Neural progenitor cell (in vitro differentiated cells): ENCODE measurements at places on chromosomes 13 and 19.

DNA sequence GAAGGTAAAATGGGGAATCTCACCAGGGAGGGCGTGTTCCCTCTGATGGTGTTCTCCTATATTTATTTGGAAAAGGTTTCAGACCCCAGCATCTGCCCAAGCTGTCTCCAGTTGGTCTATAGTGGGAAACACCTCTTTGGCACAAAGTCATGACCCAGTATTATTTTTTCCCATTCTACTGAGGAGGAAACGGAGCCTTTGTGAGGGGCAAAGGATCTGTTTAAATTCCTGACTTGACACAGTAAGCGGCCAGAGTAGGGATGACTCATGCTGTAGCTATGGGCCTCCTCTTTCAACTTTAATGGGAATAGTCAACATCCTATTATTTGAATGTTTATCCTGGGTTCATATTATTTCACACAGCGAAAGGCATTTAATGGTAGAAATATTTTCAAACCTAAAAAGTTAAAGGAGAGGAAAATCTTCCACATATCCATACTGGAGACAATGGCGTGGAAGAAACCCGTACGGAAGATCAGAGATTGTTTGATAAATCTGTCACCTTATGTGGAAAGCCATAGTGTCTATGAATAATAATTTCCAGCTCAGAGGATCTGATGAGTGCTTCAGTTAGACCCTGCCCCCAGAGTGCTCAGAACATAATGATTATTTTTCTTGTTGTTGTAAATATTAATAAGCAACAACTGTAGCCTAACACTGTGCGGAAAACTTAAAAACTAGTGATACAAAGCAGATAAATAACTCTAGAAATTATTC lies 126.0 kb downstream of the FOXO1 start:
- DNase-seq = peak; percentile 21
- H3K36me3 ChIP-seq = no peaks in the 10 kb centered on the region
- peaks cover 9% of the 10 kb centered on the region for H3K4me1 ChIP-seq
- no peak overlapping the region for H3K4me3 ChIP-seq

DNA sequence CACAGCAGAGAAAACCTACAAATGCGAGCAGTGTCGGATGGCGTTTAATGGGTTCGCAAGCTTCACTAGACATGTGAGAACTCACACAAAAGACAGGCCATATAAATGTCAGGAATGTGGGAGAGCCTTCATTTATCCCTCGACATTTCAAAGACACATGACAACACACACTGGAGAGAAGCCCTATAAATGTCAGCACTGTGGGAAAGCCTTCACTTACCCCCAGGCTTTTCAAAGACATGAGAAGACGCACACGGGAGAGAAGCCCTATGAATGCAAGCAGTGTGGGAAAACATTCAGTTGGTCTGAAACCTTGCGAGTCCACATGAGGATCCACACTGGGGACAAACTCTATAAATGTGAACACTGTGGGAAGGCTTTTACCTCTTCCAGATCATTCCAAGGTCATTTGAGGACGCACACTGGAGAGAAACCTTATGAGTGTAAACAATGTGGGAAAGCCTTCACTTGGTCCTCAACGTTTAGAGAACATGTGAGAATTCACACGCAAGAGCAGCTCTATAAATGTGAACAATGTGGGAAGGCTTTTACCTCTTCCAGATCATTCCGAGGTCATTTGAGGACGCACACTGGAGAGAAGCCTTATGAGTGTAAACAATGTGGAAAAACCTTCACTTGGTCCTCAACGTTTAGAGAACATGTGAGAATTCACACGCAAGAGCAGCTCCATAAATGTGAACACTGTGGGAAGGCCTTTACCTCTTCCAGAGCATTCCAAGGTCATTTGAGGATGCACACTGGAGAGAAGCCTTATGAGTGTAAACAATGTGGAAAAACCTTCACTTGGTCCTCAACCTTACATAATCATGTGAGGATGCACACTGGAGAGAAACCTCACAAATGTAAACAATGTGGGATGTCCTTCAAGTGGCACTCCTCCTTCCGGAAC lies 16.8 kb downstream of the ZNF57 start:
- H3K4me1 ChIP-seq = peaks cover 7% of the 10 kb centered on the region
- peaks cover 30% of the 10 kb centered on the region for H3K36me3 ChIP-seq
- no peak for DNase-seq
- H3K4me3 ChIP-seq = peak overlapping the region; percentile 2
- H3K27ac ChIP-seq = no peak overlapping the region
- H3K27me3 ChIP-seq = no peaks in the 10 kb centered on the region

GRCh38 chr13:92843549-92843948 lies 383.1 kb upstream of the GPC6 start:
- H3K4me3 ChIP-seq = no peak overlapping the region
- H3K27ac ChIP-seq = no peak overlapping the region
- no peaks in the 10 kb centered on the region for H3K36me3 ChIP-seq
- no peaks in the 10 kb centered on the region for H3K27me3 ChIP-seq
- H3K4me1 ChIP-seq = no peaks in the 10 kb centered on the region

DNA sequence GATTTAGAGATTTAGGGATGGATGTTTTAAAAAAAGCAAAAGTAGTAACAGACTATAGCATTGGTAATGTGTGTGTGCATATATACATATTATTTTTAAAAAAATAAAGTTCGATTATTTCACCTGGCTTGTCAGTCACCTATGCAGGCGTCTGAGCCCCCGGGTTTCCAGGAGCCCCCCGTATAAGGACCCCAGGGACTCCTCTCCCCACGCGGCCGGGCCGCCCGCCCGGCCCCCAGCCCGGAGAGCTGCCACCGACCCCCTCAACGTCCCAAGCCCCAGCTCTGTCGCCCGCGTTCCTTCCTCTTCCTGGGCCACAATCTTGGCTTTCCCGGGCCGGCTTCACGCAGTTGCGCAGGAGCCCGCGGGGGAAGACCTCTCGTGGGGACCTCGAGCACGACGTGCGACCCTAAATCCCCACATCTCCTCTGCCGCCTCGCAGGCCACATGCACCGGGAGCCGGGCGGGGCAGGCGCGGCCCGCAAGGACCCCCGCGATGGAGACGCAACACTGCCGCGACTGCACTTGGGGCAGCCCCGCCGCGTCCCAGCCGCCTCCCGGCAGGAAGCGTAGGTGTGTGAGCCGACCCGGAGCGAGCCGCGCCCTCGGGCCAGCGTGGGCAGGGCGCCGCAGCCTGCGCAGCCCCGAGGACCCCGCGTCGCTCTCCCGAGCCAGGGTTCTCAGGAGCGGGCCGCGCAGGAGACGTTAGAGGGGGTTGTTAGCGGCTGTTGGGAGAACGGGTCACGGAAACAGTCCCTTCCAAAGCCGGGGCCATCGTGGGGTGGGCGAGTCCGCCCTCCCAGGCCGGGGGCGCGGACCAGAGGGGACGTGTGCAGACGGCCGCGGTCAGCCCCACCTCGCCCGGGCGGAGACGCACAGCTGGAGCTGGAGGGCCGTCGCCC lies 840 bp upstream of the CCNA1 start:
- H3K36me3 ChIP-seq = no peaks in the 10 kb centered on the region
- peaks cover 83% of the 10 kb centered on the region for H3K27me3 ChIP-seq
- peak; percentile 46 for DNase-seq

DNA sequence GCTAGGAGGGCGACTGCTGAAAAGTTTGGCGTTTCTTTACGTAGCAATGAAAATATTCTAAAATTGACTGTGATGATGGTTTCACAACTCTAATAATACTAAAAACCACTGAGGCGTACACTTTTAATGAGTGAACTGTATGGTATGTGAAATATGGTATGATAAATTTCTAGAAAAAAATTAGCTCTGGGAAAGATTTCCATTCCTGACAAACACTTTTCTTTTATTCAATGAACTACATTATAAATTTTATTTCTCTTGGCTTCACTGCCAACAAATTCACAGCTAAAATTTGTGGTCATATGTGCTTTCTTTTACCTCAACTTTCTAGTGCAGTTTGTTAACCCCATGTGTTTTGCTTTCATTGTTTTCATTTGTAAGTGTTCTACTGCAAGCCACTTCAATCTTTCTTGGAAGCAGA lies 11.1 kb downstream of the ZC3H13 start:
- DNase-seq = no peak
- H3K27ac ChIP-seq = no peak overlapping the region
- peaks cover 10% of the 10 kb centered on the region for H3K36me3 ChIP-seq
- no peak overlapping the region for H3K4me3 ChIP-seq

DNA sequence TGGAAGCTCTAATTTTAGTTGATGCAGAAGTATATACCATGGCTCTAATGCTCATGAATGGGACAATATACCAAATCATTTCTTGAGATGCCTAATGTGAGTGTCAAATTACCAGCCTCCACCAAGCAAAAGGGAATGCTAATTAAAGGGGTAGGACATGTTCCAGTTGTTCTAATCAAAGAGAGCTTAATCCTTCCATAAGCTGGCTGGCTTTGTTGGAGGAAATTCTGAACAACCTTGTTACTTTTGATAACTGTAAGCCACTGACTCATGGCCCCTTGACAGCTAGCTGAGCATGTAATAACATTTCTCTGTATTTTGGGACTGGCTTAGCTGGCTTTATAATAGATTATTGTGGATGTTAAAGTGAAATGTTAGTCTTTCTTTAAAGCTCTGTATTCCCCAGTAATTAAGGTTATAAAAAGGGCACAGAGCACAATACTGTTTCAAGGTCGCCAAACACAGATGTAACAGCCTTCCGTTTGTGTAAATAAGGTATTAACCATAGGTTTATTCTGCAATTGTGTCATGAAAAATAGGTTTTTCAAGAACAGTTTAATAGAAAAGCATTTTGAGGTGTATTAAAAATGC lies 1194.0 kb downstream of the PCDH9 start:
- H3K4me3 ChIP-seq = no peak overlapping the region
- no peak overlapping the region for H3K27ac ChIP-seq
- no peaks in the 10 kb centered on the region for H3K27me3 ChIP-seq
- peak; percentile 62 for DNase-seq

DNA sequence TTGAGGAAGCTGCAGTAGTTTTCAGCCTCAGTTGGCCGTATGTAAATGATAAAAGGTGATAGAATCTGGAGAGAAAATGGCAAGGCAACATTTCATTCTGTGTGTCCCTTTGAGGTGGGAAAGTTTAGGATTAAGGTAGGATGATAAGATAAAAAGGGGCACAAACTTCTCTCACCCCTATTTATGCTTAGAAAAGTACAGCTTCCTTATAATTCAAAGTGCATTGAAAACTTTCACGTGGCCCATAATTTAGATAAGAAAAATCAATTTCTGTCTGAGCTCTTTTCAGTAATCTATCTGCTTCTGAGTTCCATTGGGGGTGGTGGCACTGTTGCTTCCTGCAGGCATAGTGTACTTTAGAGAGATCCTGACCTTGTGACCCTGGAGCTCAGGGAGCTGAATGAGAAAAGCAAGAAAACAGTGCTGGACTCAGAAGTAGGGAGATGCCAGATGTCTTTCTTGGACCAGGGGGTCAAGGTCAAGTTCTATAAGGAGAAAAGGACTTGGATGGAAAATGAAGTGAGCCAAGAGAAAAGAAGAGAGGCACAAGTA lies 187.3 kb downstream of the NDFIP2 start:
- no peaks in the 10 kb centered on the region for H3K27me3 ChIP-seq
- DNase-seq = no peak
- H3K36me3 ChIP-seq = no peaks in the 10 kb centered on the region
- H3K4me3 ChIP-seq = no peak overlapping the region
- peaks cover 6% of the 10 kb centered on the region for H3K4me1 ChIP-seq
- no peak overlapping the region for H3K27ac ChIP-seq

GRCh38 chr19:57096685-57097361 lies 23.0 kb upstream of the USP29 start:
- H3K27ac ChIP-seq = no peak overlapping the region
- H3K27me3 ChIP-seq = no peaks in the 10 kb centered on the region
- no peaks in the 10 kb centered on the region for H3K4me1 ChIP-seq
- no peaks in the 10 kb centered on the region for H3K36me3 ChIP-seq

DNA sequence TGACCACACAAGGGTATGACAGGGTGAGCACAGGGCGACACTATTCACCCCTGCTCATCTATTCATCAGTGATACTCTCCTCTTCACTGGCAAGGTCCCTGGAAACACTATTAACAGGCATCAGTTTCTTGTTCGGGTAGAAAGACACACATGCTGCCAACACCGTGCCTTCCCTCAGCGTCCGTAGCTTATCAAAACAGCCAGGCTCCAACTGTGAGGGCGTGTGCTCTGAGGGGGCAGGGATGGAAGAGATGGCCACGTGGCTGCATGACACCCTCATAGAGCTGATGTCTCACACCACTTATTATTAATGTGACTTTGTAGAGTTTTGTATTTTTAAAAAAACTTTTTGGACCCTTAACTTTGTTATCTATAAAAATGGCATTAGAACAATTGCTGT lies 160.3 kb downstream of the ITGBL1 start:
- H3K4me3 ChIP-seq = no peak overlapping the region
- H3K36me3 ChIP-seq = no peaks in the 10 kb centered on the region
- no peak for DNase-seq
- no peak overlapping the region for H3K27ac ChIP-seq
- no peaks in the 10 kb centered on the region for H3K4me1 ChIP-seq

DNA sequence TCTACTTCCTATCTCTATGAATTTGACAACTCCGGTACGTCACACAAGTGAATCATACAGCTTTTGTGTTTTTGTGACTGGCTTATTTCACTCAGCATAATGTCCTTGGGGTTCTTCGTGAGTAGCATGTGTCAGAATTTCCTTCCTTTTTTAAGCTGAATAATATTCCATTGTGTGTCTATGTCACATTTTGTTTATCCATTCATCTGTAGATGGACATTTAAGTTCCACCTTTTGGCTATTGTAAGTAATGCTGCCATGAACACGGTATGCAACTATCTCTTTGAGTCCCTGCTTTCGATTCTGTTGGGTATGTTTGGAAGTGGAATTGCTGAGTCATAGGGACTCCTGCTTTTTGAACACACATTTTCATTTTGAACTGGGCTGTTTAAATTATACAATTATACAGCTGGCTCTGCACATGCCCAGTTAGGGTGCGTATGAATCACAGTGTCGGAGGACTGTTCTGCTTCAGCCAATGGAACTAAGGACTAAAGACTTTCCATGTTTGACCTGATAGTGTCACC lies 43.0 kb upstream of the C13orf42 start:
- no peak for DNase-seq
- no peaks in the 10 kb centered on the region for H3K27me3 ChIP-seq
- no peak overlapping the region for H3K27ac ChIP-seq
- peaks cover 27% of the 10 kb centered on the region for H3K4me1 ChIP-seq
- no peaks in the 10 kb centered on the region for H3K36me3 ChIP-seq

DNA sequence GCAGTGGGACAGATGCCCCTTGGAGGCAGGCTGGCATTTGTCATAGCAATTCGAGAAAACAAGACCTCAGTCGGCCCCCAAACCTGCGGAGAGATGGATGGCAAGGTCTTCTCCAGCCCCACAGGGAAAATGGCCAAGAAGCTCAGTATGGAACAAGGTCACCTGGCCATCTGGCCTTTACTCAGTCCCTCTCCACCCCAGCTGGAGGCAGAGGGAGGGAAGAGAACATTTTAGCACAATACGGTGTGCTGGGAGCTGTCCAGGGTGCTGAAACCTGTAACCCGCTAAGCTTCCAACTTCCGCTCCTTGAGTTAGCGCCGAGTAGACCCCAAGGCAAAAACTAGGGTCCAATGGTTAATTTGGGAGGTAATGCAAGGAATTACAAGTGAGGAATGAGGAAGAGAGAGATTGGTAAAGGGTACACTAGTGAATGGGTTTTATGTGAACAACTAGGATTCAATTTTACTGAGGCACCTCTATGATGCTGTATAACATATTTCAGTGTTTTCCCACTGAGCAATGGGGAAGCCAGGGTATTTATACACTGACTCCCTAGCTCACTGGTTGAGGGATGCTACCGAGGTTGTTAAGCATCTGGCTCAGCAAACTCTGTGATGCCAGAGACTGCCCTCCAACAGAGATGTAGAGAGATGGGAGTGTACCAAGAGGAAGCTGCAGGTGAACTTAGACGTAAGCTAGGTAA lies 64.3 kb downstream of the CACNA1A start:
- DNase-seq = peak; percentile 91
- no peak overlapping the region for H3K27ac ChIP-seq
- no peaks in the 10 kb centered on the region for H3K27me3 ChIP-seq
- H3K36me3 ChIP-seq = no peaks in the 10 kb centered on the region
- no peak overlapping the region for H3K4me3 ChIP-seq
